ENCODE measurements at places on chromosomes 2 and 18. TPM values are rescaled to one million over a fixed set of nuclear protein-coding genes. Genes with fewer than 3 reads are reported as not detected.

DNA sequence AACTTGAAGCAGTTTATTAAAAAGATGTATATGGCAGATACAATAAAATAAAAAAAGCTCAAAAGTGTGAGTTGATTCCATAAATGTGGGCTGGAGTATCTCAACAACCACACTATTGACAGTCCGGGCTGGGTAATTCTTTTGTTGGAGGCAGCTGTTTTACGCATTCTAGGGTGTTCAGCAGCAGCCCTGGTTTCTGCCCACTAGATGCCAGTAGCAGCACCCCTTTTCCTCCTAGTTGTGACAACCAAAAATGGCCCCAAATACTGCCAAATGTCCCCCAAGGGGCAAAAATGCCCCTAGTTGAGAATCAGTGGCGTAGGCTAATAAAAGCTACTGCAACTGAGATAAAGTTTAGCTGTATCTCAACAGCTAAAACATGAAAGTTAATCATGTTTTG is 44.8 kb downstream of the CHMP3 start:
- DNase-seq = peak; percentile 92

DNA sequence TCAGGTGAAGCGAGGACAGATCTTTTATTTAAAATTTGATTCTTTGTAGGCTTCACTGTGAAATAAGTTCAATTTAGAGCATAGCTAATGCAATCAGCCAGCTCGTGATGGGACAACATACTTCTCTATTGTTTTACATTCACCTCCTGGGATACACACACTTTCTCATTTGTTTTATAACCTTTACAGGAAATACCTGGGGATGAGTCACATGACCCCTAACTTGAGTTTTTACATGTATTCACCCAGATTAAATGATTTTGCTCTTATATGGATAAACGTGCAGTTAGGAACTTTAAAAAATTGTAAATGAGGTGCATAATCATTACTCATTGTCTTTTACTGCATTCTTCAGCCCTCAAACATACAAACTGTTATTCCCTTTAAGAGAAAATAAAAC is 152.1 kb downstream of the NEDD4L start:
- DNase-seq = no peak

DCDC2C gene
- total RNA-seq = not detected

CCBE1 gene
- 59.0 TPM for total RNA-seq
